ENCODE measurements at places on chromosomes 12 and 14.

DNA sequence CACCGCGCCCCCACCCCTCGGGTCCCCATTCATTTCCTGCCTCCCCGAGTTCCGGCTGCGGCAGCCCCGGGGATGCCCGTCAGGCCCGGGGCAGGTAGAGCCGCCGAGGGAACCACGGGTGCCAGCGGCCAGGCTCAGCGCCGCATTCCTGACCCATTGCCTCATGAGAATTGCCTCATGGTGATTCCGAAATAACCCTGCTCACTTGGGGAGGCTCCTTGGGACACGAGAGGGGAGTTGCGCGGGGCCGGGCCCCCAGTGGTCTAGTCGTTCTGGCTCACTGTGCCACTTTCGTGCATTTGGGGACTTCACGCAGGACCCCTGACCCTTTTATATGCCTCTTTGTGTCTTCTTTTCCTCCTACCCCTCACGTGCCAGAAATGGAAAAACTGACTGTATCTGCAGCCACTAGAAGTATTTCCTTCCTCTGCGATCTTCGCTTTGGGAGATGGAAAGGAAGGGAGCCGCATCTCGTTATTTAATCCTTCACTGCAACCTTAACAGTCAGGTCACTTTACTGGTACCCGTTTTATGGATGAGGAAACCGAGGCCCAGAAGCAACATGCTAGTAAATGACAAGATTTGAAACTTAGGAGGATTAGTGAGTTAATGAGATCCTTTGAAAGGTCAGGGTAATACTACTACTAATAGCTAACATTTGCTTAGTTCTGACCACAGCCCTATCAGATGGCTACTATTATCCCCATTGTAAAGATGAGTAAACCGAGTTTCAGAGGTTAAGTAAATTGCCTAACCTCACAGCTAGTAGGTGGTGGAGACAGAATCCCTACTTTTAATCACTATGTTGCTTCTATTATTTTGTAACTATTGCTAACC, 768 bp downstream of the PTPN11 start:
- peak; percentile 65 for DNase-seq

DNA sequence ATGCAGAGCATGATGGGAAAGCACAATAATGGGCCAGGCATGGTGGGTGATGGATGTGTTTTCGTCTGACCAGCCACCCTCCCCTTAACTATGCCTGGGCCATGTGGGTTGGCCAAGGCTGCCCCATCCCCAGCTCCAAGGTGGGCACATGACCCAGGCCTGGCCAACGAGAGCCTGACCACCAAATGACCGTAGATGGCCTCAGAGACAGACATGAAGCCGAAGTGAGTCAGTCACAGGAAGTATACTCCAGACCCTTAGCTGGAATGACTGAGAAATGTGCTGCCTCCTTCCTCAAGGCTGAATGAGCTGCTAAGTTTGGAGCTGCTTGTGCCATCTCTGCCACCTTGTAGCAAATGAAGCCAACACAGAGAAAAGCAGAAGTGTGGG, 233.6 kb downstream of the BCL11B start:
- DNase-seq, result no peak

DNA sequence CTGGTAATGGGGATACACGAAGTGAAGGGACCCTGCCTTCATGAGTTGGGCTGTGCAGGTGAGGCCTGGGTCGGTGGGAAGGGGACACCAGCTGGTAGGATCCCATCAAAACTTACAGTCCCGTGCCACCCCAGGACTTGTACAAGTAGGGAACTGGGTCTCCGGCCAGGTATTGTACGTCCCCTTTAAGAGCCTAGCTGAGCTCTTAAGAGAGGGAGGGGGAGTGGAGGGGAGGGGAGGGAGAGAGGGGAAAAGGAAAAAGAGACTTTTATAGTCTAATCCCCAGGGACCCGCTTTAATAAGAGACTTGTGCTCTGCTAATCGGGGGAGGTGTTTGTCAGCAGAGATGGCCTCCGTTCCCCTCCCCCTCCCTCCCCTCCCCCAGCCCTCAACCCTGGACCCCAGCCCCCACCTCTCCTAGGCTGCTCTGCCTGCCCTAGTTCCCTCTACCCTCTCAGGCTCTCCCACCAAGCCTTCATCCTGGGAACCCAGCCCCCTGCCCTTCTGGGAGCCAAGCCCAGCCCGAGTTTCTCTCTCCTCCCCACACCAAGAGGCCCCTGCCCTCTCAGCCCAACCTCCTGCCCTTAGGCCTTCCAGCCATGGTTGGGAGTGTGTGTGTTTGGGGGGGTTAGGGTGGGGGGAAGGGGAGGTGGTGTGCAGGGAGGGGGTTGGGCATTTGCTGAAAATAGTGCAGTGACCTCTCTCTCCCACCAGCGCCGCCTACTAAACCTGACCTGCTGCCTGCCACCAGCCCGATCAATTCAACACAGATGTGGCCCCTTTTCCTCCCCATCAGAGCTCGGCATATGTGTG, 2.6 kb downstream of the GDF11 start:
- DNase-seq, result peak; percentile 60

DNA sequence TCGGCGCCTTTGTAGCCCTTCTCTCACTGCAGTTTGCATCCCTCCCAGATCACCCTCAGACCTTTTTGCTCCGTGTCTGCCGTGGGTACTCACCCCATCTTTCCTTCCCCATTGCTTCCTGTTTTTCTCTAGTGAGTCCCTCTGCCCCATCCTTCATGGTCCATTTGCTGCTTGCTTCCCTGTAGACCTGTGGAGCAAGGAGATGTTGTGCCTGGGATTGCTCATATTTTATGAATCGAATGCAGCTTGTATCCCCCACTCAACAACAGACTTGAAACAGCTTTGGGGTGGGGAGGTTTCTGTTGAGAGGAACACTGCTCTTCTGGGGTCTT, 661 bp downstream of the DENR start:
- DNase-seq, result no peak

DNA sequence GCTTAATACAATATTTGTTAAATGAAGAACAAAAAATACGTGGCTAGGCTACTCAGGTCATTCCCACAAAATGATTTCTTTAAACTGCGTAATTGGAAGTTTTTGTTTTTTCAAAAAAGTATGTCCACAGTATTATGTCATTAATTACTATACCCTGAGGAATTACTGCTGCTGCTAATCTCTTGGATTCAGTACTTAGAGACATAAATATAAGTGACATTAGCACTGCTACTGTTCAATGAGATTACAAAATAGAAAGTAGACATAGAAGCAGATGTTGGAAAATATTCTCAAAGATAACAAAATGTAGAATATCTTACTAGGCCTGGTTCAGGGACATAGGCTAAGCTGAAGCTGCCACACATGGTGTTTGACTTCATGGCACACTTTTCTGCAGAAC, 36.3 kb downstream of the HMGA2 start:
- DNase-seq, result no peak

DNA sequence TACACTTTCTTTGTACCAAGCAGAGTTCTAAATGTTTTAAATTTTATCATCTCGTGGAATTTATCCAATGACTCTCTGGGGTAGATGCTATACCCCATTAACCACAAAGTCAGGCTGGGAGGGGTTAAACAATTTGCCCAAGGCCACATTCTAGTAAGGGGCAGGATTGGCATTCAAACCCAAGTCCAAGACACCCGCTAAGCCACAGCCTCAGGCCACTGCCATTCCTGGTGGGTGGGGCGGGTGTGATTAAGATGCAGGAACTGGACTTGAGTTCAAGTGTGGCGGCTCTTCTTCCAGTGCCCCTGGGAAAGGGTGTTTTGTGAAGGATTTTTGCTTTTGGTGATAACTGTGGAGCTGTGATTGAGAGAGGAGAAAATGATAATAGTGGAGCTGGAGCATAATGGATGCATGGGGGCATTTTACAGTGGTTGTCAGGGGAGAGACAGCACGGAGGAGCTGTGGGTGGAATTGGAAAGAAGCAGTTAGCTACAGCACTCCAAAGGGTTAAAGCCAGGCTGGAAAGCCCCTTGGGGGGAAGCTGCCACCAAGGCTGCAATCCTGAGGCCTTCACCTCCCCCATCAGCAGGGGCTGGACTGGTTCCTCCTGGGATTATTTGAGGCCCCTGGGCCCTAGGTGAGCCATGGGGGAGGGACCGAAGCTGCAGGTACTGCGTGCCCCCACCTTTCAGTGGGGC, 1.0 kb upstream of the VRTN start:
- no peak for DNase-seq

GRCh38 chr12:124916374-124917134, 2.1 kb upstream of the UBC start:
- DNase-seq, result no peak

- no peak for DNase-seq
Observed at GRCh38 chr12:15131431-15131830, 89.8 kb downstream of the RERG start.

DNA sequence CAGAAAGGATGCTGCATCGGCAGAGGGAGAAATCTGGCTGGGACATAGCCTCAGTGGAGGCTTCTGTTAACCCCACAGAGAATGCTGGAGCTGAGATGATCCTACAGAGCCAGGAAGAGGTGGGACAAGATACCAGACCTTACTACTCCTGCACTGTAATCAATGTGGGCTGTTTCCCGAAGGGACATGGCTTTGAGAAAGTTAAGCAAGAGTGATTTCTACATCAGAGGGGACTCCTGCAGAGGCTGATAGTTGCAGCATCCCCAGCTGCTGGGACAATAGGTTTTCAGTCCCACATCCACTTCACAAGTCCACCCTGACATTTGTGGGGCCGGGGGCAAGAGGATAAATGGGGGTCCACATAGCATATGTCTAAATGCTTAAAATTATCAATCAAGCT, 22.5 kb upstream of the CMKLR1 start:
- DNase-seq, result no peak

- DNase-seq, result no peak
Observed at GRCh38 chr12:8905546-8905945, 8.8 kb upstream of the PHC1 start.

GRCh38 chr12:65956056-65956738, 131.9 kb downstream of the HMGA2 start:
- no peak for DNase-seq

DNA sequence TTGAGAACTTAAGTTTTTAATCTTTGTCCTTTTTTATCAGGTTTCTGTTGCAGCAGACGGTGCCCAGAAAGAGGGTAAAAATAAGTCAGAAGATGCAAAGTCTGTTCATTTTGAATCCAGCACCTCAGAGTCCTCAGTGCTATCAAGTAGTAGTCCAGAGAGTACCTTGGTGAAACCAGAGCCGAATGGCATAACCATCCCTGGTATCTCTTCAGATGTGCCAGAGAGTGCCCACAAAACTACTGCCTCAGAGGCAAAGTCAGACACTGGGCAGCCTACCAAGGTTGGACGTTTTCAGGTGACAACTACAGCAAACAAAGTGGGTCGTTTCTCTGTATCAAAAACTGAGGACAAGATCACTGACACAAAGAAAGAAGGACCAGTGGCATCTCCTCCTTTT, 53.5 kb downstream of the RAD52 start:
- no peak for DNase-seq

- DNase-seq, result no peak
Observed at GRCh38 chr12:65287426-65287825, 8.9 kb downstream of the MSRB3 start.

DNA sequence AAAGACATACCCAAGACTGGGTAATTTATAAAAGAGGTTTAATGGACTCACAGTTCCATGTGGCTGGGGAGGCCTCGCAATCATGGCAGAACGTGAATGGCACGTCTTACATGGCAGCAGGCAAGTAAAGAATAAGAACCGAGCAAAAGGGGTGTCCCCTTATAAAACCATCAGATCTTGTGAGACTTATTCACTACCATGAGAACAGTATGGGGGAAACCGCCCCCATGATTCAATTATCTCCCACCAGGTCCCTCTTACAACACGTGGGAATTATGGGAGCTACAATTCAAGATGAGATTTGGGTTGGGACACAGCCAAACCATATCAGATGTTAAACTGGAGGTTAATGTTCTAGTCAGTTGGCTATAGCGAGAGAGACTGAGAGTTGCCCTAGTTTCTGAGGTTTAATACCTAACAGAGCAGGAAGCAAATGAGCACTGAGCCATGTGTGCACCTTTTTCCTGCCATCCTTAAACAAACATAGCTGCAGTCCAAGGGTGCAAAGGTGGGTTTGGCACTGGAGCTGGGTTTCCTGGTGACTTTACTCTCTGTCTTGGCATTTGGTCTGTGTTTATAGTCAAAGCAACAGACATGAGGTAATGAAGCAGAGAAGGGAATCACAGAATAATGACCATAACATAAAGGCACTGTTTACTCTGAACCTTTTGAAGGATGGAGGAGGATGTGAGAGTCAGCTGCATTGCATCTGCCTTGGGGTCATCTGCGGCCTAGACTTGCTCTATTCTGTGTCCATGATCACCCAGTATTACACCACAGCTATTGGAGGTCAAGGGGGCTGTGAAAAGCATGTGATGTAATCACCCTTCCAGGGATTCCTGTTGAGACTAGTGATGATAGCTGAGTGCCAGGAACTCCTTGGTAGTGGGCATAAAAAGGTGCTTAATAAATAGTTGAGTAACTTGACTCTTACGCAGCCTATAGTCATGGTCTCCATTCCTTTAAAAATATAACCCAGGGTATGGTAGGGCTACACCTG, 83.6 kb upstream of the USP44 start:
- no peak for DNase-seq

DNA sequence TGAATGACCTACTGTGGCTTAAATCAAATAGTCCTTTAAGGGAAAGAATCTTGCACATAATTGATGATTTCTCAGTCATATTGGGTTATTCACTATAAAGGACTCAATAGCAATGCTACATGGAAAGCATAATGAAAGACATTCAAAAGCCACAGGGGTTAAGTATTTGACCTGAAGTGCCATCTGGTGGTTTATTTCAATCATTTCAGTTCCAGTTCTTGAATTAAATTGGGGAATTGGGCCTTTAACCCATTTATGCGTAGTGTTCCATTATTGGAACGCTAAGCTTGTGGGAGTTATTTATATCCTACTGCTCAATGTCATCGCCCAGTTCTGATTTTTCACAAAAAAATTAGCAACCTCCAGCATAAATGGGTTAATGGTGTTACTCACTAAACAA, 41.3 kb upstream of the C12orf71 start:
- DNase-seq, result no peak

DNA sequence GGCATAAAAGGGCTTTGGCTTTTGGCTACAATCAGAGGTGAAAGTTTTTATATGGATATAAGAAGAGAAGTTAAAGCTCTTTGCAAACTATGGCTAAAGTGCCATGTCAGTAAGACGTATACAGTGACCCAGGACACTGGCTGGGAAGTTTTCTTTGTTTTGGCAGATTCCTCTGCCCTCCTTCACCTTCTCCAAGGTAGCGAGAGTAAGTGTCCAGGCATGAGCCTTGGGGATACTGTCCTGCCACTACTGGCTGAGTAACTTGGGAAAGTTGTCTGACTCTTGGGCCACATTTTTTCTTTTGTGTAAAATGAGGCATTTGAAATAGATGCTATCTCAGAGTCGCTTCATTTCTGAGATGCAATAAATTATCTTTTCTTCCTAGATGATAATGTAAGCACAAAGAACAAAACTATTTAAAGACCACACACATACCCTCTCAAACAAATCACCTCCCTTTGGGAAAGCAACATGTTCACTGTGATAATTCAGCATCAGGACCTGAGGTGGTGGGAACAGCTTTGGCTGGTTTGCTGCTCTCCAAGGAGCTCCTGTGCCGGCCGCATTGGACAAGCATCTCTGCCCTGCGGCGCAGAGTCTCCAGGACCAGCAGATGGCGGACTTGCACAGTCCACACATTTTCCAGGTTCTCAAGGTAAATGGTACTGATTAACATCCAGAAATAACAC, 106.3 kb downstream of the PTCSC3 start:
- peak; percentile 76 for DNase-seq
